ENCODE measurements at places on chromosomes 1 and 21.

DNA sequence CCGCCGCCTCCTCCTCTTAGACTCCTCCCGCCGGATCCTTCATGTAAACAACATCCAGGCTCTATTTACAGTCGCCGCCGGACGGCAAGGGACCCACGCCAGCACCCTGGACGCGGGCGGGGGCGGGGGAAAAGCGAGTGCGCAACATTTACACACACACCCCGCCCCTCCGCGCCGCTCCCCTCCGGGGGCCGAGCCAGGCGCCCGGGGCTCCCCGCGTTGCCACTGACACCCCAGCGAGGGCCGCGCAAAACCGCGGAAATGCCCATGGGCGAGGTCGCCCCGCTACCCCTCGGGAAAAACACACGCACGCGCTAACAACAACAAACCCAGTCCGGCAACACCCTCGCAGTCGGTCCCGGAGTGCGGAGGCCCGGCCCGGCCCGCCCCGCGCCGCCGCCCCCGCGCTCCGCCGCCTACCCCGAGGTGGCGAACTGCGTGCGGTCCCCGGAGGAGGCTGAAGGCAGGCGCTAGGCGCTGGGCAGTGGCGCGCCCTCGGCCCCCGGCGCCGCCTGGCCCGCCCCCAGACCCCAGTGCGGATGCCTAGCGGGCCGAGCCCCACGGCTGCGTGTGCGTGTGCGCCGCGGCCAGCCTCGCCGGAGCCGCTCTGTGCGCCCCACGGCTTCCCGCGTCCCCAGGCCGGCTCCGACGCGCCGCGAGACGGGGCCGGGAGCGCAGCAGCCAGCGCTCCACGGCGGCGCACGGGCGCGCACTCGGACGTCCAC is 81.1 kb upstream of the AK4 start:
- peak; percentile 77 for DNase-seq

DNA sequence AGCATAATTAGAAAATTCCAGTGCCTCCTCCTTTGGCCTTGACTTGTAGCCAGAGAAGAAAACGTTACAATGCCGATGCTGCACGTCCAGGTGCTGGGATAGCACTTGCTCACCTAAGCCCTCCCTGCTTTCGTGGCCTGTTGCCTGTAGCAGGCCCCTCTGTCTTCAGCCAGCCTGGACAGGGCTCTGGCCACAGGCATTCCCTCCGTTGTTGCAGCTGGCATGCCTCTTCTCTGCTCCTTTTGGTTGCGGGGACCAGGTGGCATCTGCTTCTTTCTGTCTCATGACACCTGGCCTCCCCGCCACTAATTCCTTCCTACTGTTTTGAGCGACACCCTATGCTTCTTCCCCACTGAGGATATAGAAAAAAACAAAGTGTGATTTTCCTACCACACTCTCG is 54.6 kb upstream of the MORC3 start:
- DNase-seq = no peak

- DNase-seq = no peak
Observed at GRCh38 chr1:20153000-20153418, 13.9 kb downstream of the PLA2G2F start.

DNA sequence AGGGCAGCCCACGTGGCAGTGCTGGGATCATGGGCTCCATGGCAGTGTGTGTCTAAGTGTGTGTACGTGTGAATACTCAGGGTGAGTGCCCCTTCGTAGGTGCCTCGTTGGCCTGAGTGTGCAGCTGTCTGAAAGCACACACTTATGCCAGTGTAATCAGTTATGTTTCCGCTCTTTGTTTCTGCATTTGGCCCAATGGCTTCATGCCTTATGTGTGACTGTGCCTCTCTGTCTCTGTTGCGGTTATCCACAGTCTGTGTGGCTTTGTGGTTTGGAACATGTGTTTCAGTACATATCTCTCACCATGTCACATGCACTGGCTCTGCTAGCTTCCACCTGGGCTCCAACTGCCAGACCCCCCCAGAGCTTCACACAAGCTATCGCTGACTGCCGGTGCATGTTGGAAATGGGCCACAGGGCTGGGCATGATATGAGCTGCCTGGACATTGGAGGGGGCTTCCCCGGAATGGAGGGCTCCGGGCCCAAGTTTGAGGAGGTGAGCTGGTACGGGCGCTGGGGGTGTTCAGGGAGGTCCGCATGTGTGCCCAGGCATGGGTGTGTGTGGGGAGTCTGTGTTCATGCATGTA is 70.3 kb upstream of the TINAGL1 start:
- peak; percentile 33 for DNase-seq

DNA sequence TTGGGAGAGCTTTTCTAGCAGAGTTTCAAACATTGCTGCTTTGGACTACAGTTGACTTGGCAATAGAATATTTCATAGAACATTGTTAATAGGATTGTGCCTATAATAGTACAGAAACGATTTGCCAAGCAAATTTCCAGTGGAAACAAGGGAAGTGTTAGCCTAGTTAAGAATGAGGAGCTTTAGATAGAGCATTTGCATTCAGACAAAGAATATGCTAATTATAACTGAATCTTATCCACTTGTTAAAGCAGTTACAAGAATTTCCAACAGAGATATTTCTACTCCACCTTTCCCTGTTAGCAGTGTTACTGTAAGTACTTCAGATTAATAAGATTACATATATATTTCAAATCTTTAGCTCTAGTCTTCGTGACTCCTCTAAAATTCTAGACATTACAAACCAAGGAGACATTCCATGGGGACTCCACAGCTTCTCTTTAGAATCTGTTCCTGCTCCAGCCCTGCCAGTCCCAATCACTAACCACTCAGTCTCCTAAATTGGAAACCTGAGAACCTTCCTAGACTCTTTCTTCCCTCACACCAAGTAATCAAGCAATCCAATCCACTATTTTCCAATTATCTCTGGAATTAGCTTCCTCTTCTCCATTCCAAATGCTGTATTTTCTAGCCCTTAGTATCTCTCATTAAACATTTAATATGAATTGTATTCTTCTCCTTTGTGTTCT is 141.8 kb upstream of the PBX1 start:
- no peak for DNase-seq

GRCh38 chr1:16882986-16883385 is 12.8 kb upstream of the RNU1-2 start:
- no peak for DNase-seq

DNA sequence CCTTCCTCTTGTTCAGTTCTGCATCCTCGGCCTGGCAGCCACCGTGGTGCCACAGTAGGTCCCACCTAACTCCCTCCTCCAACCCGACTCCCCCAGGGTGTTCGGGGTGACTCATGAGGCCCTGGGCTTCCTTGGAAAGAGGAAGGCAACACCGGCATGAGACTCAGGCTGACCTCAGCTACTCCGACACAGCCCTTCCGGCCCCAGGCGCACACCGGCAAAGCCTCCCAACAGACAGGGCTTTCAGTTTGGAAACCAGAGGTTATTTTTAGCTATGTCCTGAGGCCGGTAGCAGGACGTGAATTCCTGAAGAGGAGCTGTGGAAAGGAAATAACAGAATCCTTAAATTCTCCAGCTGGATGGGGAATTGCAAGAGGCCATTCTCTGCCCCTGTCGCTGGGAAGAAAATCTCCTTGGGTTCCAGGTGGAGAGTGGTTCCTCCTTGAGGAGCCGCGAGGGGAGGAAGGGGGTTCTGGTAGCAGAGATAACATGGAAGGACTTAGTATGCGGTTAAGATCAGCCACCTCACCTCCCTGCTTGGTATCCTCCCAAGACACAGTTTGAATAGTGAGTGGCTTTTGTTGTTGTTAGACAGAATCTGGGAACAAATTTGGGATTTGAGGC is 24.4 kb downstream of the PLXNA2 start:
- no peak for DNase-seq

DNA sequence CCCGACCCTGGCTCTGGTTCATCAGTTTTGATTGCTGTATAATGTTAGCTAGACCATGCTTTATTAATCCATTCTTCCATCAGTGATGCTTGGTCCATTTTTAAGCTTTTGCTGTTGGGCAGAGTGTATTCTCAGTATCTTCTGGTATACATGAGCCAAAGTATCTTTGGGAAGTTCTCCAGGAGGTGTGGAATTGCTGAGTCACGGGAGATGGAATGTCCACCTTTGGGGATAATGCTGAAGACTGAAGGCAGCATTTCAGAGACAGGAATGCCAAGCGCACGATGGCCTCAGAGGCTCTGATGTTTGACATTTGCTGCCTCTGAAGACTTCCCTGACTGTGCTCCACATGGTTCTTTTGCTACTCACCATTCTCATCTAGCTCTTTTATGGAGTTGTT is 266.3 kb upstream of the KAZN start:
- DNase-seq = no peak

GRCh38 chr1:52814465-52814864 is 28.1 kb upstream of the ZYG11A start:
- no peak for DNase-seq

GRCh38 chr1:44590475-44590874 is 83.8 kb downstream of the TMEM53 start:
- no peak for DNase-seq

GRCh38 chr1:229406798-229407197 is 27.1 kb downstream of the ACTA1 start:
- DNase-seq = no peak

GRCh38 chr1:72780212-72780611 is 497.9 kb upstream of the NEGR1 start:
- DNase-seq = no peak

DNA sequence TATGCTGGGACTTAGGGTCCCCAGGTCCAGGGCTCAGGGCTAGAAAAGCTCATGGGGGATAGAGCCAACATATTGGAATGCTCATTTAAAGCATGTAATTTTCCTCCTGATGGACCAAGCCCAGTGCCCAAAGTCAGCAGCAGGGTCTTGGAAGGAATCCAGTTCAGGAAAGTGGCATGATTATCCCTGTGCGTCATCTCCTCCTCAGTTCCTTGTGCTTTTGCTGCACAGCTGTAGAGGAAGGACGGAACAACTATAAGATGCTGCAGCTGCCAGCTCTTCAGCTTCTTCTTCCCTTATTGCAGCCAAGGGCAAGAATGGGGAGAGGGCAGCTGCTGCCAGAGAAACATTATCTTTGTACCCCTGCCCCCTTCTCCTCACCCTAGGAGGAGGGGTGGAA is 58.4 kb downstream of the OVGP1 start:
- DNase-seq = no peak

DNA sequence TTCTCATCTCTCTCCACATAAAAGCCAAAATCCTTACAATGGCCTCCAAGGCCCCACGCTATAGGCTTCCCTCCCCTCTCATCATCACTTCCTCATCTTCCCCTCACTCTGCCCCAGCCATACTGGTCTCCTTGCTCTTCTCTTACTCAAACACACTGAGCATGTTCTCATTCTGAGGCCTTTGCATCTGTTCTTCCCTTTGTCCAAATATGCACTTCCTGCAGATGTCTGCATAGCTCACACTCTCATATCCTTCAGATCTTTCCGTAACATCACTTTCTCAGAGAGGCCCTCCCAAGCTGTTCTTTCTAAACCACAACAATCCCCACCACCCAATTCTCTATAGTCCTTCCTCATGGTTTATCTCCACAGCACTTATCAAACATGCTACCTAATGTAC is 284.1 kb downstream of the HHIPL2 start:
- DNase-seq = no peak

GRCh38 chr1:224609333-224609732 is 6.8 kb upstream of the CNIH3 start:
- no peak for DNase-seq

DNA sequence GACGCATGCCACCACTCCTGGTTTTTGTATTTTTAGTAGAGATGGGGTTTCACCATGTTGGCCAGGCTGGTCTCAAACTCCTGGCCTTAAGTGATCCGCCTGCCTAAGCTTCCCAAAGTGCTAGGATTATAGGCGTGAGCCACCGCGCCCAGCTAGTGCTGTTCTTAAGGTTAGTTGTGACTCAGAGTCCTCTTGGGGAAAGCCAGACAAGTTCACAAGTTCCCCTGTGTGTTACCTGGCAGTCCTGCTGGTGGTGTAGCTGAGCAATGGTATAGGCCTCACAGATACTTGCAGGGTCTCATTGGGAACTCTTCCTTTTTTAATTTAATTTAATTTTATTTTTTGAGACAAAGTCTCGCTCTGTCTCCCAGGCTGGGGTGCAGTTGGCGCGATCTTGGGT is 10.6 kb downstream of the CFAP126 start:
- DNase-seq = no peak

DNA sequence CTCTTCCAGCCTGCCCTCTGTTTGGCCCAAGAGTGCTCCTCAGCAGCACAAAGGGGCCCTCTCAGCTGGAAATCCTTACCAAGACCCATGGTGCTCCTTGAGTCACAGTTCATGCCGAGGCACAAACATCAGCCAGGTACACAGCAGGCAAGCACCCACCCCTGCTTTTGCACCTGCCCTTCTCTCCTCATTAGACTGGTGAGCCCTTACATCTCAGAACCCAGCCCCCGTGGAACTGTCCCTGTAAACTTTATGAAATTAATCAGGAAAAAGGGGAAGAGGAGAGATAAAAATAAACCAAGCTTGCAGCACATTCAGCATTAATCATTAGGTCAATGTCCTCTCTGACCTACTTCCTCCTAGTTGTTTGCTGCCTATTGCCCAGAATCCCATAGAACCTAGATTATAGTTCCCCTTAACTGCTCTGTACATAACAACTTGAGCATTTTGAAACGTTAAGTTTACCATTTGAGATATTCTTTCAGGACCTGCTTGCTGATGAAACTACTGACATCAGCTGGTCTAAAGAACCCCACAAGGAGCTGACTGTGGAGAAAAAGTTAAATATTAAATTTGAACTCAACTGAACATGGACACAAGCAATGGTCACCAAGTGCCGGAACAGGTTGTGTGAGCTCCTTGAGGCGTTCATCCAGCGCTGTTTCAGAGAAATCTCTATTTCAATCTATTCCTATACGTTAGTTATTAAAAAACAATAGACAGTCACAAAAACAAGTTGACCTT is 738.4 kb downstream of the MATN1 start:
- DNase-seq = no peak

GRCh38 chr1:34162852-34163766 is 1.9 kb downstream of the CSMD2 start:
- peak; percentile 30 for DNase-seq

- DNase-seq = no peak
Observed at GRCh38 chr1:201486187-201486586, 17.2 kb upstream of the PHLDA3 start.

GRCh38 chr1:88210103-88210787 is 473.8 kb upstream of the PKN2 start:
- DNase-seq = no peak

DNA sequence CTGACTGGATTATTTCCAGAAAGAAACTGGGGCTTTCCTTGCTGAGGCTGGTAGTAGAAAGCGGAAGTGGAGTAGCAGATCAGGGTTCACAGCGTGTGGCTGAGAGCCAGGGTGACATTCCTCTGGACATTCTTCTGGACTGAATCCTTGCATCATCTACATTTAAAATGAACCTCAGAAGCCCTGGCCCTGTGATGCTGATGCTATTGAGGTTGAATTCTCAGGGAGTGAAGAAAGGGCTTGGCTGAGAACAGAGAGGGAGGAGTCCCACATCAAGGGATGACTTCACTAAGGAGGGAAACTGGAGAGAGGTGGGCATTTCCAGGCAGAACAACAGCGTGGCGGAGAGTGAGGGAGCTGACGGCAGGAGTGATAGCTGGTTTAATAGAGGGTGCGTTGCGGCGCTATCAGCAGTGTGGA is 102.3 kb upstream of the LMO4 start:
- DNase-seq = no peak

GRCh38 chr1:206923009-206923960 is 1.5 kb upstream of the FCMR start:
- DNase-seq = peak; percentile 75
